ENCODE measurements at places on chromosomes 7 and 10.

DNA sequence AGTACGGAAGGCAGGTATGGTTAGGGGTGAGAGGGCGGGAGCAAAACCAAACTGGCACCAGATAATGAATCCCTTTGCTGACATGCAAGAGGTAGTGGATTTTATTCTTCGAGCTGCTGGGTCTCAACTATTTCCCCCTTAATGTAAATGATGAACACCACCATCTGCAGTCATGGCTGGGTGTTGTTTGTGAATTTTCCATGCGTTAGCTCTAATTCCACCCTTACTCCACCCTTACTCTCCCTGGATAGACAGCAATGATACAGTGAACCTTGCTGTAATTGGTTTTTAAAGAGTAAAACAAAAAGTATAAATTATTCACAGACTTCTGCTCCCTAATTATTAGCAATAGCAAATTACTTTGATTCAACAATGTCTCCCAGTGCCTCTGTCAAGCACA, 74.5 kb upstream of the PDE1C start:
- DNase-seq: no peak

DNA sequence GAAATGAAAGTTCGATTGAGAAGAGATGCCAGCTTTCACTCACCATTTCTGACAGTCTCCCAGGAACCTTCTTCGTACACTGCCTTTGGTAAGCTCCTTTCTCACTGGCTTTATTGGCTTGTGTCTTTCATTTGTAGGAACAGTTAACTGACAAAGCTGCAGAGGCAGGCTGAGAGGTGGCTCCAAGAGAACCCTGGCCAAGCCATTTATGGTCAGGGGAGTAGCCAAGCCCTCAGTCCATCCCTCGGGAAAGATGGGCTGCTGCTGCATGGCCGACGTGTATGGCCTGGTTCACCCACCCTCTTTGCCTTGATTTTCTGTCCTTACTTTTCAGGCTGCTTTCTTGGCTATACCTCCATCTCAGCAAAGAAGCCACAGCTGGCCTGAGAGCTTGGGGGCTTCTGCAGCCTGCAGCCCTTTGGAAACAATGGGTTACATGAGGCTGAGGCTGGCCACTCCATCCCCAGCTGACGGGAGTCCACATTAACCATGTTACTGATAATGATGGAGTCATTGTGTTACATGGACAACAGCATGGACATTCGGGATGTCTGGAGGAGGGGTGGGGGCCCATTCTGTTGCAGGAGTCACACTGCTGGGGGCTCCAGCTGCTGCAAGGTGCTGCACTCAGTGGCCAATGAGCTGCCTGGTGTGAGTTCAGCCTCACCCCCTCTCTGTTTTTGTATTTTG, at the start of gene OPALIN:
TSS of gene OPALIN (minus strand) at position 152 of the 690 bp plus-strand sequence. CDS start at position 46, 106 bp downstream.
- DNase-seq: no peak

GRCh38 chr7:90605055-90605454, 8.9 kb downstream of the CDK14 start:
- no peak for DNase-seq

GRCh38 chr10:43108951-43109350, 29.3 kb upstream of the CSGALNACT2 start:
- DNase-seq: no peak

Measured in colonic mucosa (tissue), 4 donors.